CD4-positive, alpha-beta T cell treated with Interleukin-12 subunit alpha and Interleukin-12 subunit beta, for 1 hour (primary cell): ENCODE measurements at places on chromosomes 13 and 19.

GRCh38 chr13:104382951-104383350 is 1316.7 kb upstream of the SLC10A2 start:
- no peak for DNase-seq

- DNase-seq, result no peak
Observed at GRCh38 chr13:105519771-105520170, 1015.7 kb downstream of the EFNB2 start.

DNA sequence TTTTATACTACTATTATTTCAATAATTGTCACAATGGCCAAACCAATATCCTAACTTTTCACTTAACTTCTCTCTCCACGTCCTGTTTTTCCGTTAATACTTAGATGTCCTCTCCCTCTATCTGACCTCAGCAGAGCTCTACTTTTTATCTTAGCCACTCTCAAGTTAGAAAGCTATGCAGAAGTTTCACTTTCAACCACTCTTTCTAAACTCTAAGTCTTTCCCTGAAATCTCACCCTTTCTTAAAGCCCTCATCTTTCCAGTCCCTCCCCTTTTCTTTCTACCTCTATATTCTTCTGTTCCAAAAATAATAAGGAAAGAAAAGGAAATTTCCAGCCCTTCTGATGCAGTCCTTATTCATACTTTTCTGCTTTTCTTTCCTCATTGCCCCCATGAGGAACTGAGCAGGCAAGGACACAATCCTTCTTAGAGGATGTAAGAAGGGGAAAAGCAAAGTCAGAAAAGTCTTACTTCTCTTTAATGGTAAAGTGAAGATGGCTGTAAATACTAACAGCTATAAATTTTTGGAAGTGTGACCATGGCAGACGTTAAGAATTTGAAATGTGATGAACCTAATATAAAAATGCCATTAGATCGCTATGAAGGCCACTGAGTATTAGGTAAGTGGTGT is 23.0 kb downstream of the FAM216B start:
- DNase-seq, result no peak

DNA sequence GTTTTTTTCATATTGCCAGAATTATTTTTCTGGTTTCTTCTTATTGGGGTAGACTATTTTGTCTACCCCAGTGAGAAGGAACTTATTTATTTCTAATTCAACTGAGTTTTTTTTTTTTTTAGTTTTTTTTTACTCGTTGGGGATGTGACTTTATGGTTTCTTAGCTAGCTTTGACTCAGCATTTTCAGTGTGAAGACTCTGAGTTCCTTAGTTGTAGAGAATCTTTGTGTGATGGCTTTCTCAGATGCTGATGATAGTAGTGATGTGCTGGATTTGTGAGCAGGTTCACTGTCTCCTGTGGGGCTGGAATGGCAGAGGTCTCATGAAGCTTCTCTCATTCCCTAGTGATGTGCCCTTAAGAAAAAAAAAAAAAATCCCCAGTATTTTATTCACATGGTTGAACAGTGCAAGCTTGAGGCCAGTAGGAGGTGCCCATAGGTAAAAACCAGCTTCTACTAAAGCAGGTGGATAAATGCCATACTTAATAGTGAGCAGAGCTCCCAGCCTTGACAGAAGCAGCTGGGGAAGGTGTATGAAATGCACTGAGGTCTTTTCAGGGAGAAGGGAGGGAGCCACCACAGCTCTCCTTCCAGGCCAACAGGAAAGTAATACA is 106.2 kb upstream of the KLF5 start:
- no peak for DNase-seq

DNA sequence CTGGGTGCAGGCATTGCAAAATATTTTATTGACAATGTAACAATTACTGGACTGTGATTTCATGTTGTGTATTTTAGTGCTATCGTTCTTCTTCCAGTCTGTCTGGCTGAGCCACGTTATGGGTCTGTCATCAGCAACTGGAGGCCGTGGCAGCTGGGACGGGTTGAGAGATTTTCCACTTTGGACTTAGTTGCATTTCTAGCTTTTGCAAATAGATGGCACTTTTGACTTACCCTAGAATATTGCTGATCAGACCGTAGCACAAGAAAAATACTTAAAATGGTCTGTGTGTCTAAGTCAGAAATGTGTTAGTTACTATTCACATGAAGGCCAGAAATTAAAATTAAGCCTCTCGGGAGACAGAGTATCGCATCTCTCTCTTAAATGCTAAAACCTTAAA is 211.1 kb downstream of the TEX29 start:
- no peak for DNase-seq

DNA sequence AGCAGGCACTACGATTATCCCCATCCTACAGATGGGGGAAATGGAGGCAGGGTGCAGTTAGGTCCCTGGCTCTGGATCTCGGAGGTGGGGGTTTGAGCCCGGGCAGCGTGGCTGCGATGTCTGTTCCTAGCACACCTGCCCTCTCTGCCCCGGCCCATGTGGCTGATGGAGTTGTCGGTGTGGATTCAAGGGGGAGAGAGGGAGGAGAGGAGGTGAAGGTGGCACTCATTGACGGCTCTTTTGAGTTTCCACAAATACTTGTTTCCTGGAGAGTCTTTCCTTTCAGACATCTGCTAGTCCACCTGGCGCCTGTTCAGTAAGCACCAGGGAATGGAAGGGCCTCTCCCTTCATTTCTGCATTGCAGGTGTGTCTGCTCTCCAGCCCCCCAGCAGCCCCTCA is 69.9 kb downstream of the ARHGEF18 start:
- DNase-seq, result no peak
